MM.1S (cell line): ENCODE measurements at places on chromosomes 1 and 21.
A peak's percentile ranks its signal among the peaks of the same experiment; 100 is the strongest.

- DNase-seq: no peak
Measured at GRCh38 chr21:42581993-42582786, 68.5 kb downstream of the SLC37A1 start.

- no peak for DNase-seq
Measured at GRCh38 chr1:98707556-98707955, 46.0 kb downstream of the SNX7 start.

- DNase-seq: no peak
Measured at GRCh38 chr1:65424573-65424889, 4.1 kb downstream of the LEPR start.

DNA sequence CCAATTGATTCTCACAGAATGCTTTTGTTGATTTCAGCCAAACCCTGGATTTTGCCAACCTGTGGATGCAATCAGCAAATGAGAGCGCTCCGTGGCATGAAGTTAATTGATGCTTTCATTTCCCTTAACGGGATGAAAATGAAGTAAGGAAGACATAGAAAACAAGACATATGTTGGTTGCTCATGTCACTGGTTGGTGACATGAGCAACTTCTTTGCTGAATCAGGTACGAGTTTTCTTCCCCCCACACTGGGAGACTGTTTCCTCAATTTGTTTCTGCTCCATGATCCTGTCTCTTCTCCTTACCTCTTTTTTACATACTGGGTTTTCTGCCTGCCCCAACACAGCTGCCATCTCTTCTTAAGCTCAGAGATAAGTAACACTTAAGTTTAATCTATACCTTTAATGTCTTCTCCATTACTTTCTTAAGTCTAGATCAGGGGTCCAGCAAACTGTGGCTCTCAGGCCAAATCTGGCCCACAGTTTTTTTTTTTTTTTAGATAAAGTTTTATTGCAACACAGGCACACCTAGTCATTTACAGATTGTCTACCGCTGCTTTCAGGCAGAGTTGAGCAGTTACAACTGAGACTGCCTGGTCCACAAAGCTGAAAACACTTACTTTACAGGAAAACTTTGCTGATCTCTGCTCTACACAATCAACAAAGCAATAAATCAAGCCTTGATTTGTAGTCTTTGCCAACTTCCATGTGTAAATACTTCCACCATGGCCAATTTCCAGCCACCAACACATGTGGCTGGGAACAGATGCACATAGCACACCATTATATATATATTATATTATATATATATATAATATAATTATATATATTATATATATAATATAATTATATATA, 13.3 kb downstream of the GPR157 start:
- DNase-seq: no peak

DNA sequence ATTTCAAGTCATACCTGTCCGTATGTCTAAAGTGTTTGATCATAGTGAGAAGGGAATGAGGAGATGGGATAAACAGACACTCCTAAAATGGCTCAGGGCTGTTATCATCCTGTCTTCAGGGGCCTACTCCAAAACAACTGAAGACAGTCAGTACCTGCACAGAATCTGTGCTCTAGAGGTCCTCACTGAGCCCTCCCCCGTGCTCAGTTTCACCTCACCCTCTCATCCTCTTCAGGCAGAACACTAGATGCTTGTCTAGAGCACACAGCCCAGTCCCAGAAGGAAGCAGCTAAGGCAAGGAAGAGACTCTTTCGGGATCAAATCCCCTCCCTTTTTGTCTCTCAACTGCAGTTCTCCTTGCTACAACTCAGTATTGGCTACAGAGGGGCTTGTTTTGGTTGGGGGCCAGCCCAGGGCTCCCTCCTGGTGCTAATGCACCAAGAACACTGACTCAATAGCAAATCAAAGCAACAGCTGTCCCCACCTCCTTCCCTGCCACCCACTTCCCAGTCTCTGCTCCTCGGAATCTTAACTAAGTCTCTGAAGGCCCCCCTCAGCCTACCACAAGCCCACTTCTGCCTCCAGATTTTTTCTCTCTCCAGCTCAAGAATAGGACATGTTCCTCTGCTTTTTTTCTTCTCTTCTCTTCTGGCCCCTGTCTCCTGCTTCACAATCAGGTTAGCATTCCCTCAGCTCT, 10.1 kb downstream of the CADM3 start:
- no peak for DNase-seq

DNA sequence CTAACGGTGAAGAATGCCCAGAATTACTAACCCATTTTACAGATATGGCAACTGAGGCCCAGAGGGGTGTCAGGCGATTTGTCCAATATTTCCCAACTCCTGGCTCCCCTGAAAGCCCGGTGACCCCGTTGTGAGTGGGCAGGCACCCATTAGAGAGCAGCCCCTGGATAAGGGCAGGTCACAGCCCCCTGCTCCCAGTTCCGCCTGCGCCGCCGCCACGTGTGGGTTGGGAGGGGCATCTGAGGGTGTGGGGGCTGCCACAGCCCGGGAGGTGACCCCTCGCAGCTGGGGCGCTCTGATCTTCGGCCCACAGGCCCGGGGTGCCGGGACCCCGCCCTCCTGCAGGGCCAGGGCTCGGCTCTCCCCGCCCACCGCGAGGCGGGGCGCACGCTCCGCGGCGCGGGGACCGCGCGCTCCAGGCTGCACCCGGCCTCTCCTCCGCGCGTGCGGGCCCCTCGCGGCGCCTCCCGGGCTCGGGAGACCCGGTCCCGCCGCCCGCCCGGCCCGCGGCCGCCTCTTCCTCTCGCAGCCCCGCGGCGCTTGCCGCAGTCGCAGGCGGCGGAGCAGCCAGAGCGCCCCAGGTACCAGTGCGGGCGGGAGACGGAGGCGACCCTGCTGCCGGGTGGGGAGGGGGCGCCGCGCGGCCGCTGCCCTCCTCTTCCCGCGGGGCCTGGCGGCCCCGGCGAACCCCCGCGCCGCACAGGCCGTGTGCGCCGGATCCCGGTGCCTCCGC, at the start of gene HTR6:
Gene HTR6, plus strand, starts transcription at position 423 of the 733 bp plus-strand sequence. CDS start 879 bp downstream, outside the sequence.
- DNase-seq: no peak

GRCh38 chr1:246966502-246966901, 34.8 kb upstream of the AHCTF1 start:
- no peak for DNase-seq

DNA sequence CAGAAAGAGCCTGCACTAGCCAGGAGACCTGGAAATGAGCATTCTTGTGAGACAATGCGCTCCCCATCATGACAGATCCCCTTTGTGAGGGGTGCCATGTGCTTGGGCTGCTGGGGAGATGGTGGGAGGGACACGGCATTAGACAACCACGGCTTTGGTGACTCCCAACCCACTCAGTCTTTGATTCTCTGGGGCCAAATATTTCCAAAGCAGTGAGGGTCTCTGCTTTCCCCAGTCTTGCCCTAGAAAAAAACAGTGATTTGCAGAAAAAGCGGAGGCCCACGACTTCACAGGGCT, 10.2 kb downstream of the SLC45A3 start:
- no peak for DNase-seq

DNA sequence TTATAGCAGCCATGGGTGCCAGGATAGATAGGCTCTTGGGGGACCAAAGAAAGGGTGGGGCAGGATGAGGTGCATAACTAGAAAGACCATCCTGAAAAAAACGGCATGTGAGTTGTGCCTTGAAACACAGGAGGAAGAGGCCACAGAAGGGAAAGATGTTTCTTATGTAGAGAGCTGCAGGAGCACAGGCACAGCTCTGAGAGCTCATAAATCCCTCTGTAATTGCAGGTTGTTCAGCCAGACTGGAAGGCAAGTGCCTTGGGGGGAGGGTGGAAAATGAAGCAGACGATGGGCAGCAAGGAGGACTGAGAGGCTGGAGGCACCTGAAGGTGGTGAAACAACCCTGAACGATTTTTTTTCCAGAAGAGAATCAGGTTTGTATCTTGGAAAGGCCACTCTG, 170.7 kb downstream of the NR5A2 start:
- no peak for DNase-seq

DNA sequence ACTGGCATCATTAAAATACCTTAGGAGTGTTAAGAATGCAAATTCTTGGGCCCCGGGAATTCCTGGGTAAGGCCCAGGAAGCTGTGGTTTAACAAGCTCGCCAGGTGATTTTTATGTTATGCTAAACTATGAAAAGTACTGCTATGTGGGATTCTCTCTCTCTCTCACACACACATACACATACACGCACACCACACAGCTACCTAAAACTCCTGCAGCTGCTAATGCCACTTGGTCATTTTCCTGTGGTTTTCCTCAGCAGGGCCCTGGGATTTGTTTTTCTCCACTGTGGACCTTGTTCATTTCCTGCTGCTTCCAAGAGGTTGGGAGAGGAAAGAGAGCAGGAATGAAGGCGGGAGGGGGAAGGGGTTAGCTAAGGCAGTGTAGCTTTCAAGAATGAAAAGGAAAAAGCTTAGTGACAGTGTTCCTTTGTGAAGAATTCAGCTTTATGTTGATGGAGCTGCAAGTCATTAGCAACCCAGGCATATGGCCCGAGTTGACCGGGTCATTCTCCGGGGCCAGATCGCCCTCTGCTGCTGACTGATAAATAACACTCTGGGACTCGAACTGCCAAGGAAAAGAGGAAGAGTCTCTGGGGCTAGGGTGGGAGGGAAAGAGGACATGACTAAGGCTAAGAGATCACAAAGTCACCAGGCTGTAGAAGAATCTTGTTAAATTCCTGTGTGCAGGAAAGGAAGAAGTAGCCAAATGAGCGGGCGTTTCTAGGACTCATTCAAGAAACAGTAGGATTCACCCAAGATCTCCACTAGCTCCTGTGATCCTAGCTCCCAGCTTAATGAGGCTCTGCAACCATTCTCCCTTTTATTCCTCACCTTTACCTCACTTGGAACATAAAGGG, 30.5 kb upstream of the LRIG2 start:
- DNase-seq: peak; percentile 24
